ENCODE measurements at places on chromosomes 12 and 14.

- DNase-seq: no peak
Observed at GRCh38 chr14:34450542-34450915, 11.5 kb downstream of the SPTSSA start.

GRCh38 chr14:71686677-71687076 lies 245.6 kb upstream of the RGS6 start:
- DNase-seq: no peak

DNA sequence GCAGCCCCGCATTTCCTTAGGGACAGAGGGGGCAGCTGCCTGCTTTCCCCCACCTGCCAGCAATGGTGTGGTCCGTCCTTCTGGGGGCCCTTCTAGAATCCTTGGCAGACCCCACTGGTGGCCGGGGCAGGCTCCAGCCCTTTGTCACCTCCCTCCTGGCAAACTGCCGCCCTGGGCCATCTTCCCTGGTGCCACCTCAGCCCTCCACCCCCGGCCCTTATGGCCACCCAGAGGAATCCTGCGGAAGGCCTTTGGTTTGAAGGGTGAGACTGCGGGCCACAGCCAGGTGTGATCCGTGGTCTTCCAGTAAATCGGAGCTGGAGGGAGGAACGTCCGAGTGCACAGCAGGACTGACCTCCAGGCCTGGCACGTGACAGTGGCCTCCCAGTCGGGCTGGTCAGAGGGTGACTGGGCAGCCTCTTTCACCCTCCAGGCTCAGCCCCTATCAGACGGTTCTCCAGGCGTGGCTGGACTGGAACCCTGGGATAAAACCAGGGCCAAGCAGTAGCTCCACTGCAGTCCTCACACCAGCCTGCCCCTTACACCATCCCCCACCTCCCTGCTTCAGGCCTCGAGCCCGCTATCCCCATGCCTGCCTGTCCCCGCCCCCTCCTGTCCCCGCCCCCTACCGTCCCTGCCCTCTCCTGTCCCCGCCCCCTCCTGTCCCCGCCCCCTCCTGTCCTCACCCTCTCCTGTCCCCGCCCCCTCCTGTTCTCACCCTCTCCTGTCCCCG lies 12.4 kb downstream of the FBRSL1 start:
- DNase-seq: no peak

DNA sequence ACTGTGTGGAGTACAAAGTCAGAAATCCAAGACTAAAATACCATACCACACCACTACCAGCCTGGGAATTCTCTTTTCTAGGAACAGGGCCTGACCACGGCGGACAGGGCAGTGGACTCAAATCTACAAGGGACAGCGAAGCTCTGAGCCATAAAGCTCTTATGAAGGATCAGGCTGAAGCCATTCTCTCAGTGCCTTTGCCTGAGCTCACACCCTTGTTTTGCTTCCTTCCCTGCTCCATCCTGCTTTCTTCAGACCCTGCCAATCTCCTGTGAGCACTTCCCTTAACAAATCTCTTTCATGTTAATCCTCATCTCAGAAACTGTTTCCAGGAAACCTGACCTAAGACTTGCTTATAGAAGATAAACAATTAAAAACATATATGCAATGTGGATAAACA lies 398.5 kb downstream of the MDGA2 start:
- DNase-seq: no peak
